ENCODE measurements at places on chromosomes 1 and 21. TPM values are rescaled to one million over a fixed set of nuclear protein-coding genes. Genes with fewer than 3 reads are reported as not detected.

The RGS2 gene
- 1.4 TPM for total RNA-seq

The MROH9 gene
- not detected for total RNA-seq

The PSMB4 gene
- total RNA-seq, result 345 TPM

GRCh38 chr1:173023343-173023742 lies 27.4 kb downstream of the TNFSF18 start:
- no peaks in the 10 kb centered on the region for H3K4me1 ChIP-seq
- H3K27ac ChIP-seq, result no peak overlapping the region
- H3K27me3 ChIP-seq, result no peaks in the 10 kb centered on the region
- H3K36me3 ChIP-seq, result no peaks in the 10 kb centered on the region
- H3K4me3 ChIP-seq, result no peak overlapping the region

- H3K36me3 ChIP-seq, result no peaks in the 10 kb centered on the region
- no peak overlapping the region for H3K27ac ChIP-seq
- no peaks in the 10 kb centered on the region for H3K4me1 ChIP-seq
- no peak for DNase-seq
- no peaks in the 10 kb centered on the region for H3K27me3 ChIP-seq
- H3K4me3 ChIP-seq, result no peak overlapping the region
Measured at GRCh38 chr1:16298653-16299052, 53.6 kb downstream of the FBXO42 start.

- no peaks in the 10 kb centered on the region for H3K4me1 ChIP-seq
- no peaks in the 10 kb centered on the region for H3K27me3 ChIP-seq
- DNase-seq, result no peak
Measured at GRCh38 chr1:222696741-222697140, 15.6 kb downstream of the AIDA start.

GRCh38 chr1:216521477-216521876 lies 98.2 kb upstream of the USH2A start:
- H3K36me3 ChIP-seq, result no peaks in the 10 kb centered on the region
- H3K4me3 ChIP-seq, result no peak overlapping the region
- H3K4me1 ChIP-seq, result no peaks in the 10 kb centered on the region
- no peak for DNase-seq

DNA sequence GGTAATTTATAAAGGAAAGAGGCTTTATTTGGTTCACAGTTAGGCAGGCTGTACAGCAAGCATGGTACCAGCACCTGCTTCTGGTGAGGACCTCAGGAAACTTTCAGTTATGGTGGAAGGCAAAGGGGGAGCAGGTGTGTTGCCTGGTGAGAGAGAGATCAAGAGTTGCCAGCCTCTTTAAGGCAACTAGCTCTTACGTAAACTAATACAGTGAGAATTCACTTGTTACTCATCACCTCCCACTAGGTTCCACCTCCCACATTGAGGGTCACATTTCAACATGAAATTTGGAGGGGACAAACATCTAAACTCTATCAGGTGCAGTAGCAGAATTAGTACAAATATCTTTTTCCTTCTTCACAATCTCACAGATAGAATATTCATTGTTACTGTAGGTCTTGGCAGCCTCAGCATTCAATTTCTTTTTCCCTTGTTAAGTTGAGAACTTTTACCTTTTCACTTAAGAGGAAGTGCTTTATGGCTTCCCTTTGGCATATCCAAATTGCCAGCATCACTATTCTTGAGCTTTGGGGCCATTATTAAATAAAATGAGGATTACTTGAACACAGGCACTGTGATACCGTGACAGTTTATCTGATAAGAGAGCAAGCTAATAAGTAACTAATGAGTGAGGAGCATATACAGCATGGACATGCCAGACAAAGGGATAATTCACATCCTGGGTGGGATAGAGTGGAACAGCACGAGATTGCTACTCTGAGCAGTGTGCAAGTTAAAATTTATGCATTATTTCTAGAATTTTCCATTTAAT lies 48.4 kb downstream of the MAGI3 start:
- H3K4me1 ChIP-seq, result no peaks in the 10 kb centered on the region
- no peak for DNase-seq
- H3K36me3 ChIP-seq, result no peaks in the 10 kb centered on the region
- H3K27me3 ChIP-seq, result no peaks in the 10 kb centered on the region
- no peak overlapping the region for H3K4me3 ChIP-seq
- H3K27ac ChIP-seq, result no peak overlapping the region

DNA sequence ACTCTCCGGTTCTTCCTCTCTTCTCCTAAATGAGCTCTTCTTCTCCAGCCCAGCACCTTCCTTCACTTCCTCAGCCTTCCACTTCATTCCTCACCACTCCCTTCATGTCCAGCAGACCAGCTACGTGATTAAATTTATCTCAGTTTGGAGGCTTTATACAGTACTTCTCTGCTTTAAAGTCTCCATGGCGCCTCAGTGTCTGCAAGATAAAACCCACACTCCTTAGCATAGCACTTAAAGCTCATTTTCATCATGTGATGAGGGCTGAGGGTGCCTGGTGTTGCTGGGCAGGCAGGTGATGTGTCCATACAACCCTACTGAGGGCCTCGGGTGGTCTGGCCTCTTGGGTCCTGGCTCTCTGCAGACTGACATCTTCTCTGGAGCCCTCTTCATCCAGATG lies 7.7 kb downstream of the SLC5A9 start:
- no peak overlapping the region for H3K4me3 ChIP-seq
- H3K4me1 ChIP-seq, result no peaks in the 10 kb centered on the region
- peaks cover 10% of the 10 kb centered on the region for H3K27me3 ChIP-seq
- no peak overlapping the region for H3K27ac ChIP-seq

DNA sequence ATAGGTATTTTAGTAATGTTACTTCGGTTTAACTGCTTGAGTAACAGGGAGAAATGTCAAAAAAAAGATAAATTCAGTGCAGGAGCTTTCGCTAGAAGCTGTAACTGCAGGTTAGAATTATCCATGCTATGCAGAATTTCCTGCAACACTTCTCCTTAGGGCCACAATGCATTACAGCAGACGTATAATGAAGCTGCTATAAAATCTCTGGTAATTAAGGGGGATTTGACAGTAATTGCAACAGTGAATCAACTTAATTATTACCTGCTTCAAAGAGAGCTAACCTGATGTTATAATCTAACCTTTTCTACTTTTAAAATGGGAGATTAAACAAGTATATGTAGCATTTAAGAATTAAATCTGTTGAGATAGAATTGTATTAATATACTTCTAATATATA lies 92.6 kb downstream of the ATG4C start:
- no peak overlapping the region for H3K4me3 ChIP-seq
- H3K27me3 ChIP-seq, result peaks cover 18% of the 10 kb centered on the region
- no peaks in the 10 kb centered on the region for H3K4me1 ChIP-seq

DNA sequence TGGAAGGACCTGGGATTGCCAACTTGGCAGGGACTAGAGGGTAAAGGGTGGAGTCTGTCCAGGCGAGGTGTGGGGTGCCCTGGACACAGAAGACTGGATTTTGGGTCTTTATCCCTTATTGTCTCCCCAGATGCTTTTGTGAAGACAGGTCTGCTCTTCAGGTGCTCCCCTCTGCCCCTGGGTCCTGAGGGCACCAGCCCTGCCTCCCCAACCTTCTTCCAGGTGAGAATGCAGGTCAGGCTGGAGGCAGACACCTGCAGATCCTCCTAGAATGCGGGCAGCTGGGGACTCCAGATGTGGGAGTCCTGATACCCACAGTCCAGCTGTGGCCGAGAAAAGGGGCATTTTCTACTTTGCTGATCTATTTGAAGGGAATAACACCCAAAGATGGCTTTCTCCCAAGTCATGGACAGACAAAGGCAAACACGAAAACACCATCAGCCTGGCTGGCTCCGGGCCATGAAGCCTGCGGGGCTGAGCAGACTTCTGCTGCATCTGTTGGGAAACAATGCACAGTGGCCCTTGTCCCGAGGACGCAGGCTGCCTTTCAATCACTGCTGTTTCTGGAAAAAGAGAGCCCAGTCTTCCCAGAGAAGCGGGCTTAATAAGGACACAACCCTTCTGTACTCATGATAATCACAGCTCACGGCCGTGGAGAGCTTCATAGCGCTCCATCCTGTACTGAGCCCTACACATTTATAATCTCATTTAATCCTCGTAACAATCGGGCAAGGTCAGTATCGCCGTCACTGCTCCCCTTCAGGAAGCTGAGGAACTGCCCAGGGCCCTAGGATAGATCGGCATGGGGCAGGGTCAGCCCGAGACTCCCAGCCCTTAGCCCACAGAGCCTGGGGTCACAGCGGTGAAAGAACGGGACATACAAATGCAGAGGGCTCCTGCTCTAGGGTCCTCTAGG lies 62.0 kb upstream of the ABCG1 start:
- H3K36me3 ChIP-seq, result no peaks in the 10 kb centered on the region
- H3K4me3 ChIP-seq, result no peak overlapping the region
- no peaks in the 10 kb centered on the region for H3K4me1 ChIP-seq
- no peak overlapping the region for H3K27ac ChIP-seq
- no peak for DNase-seq
- H3K27me3 ChIP-seq, result no peaks in the 10 kb centered on the region

GRCh38 chr1:14263225-14263624 lies 335.3 kb upstream of the KAZN start:
- no peaks in the 10 kb centered on the region for H3K36me3 ChIP-seq
- no peaks in the 10 kb centered on the region for H3K4me1 ChIP-seq
- H3K27ac ChIP-seq, result no peak overlapping the region
- no peak overlapping the region for H3K4me3 ChIP-seq
- DNase-seq, result no peak

Data from PC-9 (cell line).